ENCODE measurements at places on chromosomes 5 and 9. TPM values are rescaled to one million over a fixed set of nuclear protein-coding genes. Genes with fewer than 3 reads are reported as not detected.

DNA sequence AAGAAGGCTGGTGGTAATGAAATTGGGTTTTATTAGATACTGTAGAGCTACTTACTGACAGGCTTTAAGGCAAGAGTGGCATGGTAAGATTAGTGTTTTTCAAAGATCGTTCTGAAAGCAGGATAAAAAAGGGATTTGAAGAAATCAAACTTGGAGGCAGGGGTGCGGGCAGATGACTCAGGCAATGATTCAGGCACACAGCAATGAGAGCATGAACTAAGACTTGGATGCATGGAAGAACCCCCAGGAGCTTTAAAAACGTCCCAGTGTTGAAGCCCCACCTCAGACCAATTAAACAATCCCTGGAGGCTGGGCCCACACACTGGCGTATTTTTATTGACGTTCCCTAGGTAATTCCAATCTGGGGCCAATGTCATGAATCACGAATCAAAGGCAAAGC, 102.5 kb downstream of the SREK1 start:
- DNase-seq = no peak

DNA sequence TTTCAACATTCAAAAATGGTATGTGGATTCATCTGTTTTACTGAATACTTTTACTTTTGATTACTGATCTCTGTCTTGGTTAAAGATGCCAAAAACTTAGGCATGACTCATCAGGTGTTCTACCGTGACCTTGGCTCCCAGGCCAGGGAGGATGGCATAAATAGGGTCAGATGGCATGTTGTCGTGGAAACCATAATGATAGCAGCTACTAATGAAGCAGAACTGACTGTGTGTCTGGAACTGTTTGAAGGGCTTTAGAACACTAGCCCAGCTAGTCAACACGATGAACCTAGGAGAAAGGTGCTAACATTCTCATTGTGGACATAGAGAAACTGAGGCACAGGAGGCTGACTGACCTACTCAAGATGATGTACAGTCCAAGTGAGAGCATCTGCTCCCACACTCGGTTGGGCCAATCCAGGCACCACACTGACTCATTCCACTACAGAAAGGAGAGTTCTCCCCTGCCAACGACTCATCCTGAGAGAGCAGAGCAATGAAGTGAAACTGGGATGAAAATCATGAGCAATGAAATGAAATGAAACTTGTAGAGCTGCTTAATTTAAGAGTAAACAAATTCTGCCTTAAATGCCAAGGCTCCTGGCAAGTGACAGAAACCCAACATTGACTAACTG, 116.0 kb downstream of the TENT4A start:
- no peak for DNase-seq

The GRM6 gene
- total RNA-seq = not detected

The MEGF10 gene
- total RNA-seq = 41.9 TPM

GRCh38 chr9:6646293-6646636, 736 bp upstream of the GLDC start:
- no peak for DNase-seq

DNA sequence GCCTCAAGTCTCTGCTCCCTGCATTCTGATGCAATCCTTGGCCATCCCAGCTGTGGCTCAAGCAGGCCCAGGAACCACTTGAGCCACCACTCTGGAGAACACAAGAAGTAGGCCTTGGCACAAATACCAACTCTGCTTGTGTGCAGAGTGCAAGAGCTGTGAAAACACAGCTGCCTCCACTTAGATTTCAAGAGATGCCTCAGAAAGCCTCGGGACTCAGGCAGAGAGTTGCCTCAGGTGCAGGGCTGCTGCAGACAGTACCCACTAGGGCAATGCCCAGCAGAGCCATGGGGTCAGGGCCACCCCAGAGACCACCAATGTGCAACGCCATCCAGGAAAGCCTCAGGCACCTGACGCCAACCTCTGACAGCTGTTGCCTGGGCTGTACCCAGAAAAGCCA, 82.4 kb downstream of the FREM1 start:
- no peak for DNase-seq

- no peak for DNase-seq
Observed at GRCh38 chr5:1401536-1402138, 43.6 kb downstream of the SLC6A3 start.
